ENCODE measurements at places on chromosomes 7 and 10. TPM values are rescaled to one million over a fixed set of nuclear protein-coding genes. Genes with fewer than 3 reads are reported as not detected.

DNA sequence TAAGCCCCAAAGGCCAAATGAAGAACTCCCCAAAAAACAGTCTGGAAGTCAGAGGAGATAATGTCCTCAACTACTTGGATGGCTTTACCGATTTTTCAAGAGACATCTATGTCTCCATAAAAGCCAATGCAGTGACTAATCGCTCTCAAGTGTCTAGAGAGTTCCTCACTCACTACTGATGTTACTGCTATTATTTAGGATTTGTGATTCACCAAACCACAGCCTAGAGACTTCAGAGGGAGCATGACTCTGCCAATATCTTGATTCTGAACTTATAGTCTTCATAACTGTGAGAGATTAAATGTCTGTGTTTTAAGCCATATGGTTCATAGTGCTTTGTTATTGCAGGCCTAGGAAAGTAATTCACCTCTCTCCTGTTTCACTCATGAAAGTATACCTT is 160.2 kb downstream of the IPMK start:
- no peak for DNase-seq
- no peak overlapping the region for H3K4me3 ChIP-seq
- H3K36me3 ChIP-seq = no peaks in the 10 kb centered on the region
- no peaks in the 10 kb centered on the region for H3K4me1 ChIP-seq
- H3K27ac ChIP-seq = no peak overlapping the region
- H3K27me3 ChIP-seq = no peaks in the 10 kb centered on the region

DNA sequence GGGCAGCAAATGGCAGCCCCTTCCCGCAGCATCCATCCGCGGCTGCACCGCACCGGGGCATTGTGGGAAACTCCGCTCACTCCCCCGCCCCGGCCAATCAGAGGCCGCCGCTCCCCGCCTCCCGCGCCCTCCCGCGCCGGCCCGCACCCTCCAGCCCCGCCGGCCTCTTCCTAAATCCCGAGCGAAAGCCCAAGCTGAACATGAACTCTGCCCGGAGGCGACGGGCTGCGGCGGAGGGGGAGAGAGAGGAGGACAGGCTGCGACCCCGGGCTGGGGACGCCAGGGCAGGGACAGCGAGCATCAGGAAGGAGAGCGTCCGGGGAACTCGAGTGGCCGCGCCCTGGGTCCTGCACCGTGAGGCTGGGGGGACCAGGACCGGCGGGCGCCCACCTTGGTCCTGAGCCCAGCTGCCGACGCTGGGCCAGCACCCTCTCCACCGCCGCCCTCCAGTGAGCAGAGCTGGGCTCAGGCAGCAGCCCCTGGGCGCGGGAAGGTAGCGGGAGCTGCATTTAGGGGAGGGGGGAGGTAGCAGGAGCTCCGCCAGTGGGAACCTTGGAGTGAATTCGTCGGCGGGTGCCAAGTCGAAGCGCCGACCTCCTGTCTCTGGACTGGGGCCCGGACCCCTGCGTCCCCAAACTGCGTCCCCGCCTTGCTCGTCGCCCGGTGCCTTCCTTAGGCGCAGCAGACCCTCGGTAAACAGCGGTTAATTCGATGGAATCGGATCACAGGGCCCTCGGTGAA is at the start of gene DGKI:
TSS of gene DGKI (minus strand) at position 148 of the 741 bp plus-strand sequence.
- peak within 1 kb of the TSS; percentile 15 for H3K4me3 ChIP-seq
- H3K27me3 ChIP-seq = peaks cover 64% of the 10 kb centered on the region
- no peaks in the 10 kb centered on the region for H3K4me1 ChIP-seq
- DNase-seq = peak; percentile 15
- H3K27ac ChIP-seq = no peak within 1 kb of the TSS

DNA sequence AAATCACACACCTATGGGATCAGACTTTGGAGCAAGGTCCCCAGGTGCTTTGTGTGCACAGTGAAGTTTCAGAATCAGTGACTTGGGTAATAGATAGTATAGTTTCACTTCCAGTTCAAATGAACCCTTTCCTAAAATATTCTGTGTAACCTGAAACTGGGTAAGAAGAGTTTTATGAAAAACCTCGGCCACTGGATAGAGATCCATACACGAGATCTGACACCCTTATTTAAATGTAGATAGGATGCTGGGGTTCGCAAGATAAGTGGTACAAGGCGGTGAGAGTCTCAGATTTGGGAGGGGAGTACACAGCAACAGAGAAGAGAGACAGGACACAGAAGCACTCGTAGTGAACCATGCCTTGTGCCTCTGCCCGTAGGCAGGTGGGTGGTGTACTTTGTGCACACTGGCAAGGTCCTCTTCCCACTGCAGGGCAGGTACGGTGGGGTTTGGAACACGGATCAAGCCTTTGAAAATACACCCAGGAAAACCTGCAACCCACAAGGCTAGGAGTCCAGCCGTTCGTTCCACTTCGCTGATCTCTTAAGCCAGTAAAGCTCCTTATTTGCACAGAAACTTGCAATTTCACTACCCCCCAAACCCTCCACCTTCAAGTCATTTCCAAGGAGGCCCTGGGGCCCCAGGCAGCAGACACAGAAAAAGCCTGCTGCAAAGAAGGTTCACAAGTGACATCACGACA is 162.8 kb downstream of the USP6NL start:
- peaks cover 3% of the 10 kb centered on the region for H3K27me3 ChIP-seq
- DNase-seq = no peak
- H3K4me3 ChIP-seq = no peak overlapping the region
- no peak overlapping the region for H3K27ac ChIP-seq

- no peaks in the 10 kb centered on the region for H3K27me3 ChIP-seq
- H3K4me1 ChIP-seq = no peaks in the 10 kb centered on the region
- DNase-seq = no peak
- no peak overlapping the region for H3K4me3 ChIP-seq
- H3K36me3 ChIP-seq = no peaks in the 10 kb centered on the region
- no peak overlapping the region for H3K27ac ChIP-seq
Measured at GRCh38 chr7:13476881-13477444, 512.5 kb downstream of the ETV1 start.

CHST15 gene
- 53.3 TPM for total RNA-seq

LAMTOR4 gene
- 103 TPM for total RNA-seq

- H3K36me3 ChIP-seq = no peaks in the 10 kb centered on the region
- H3K27ac ChIP-seq = no peak overlapping the region
- DNase-seq = peak; percentile 12
- H3K4me1 ChIP-seq = no peaks in the 10 kb centered on the region
Measured at GRCh38 chr10:1190791-1191490, 134.8 kb downstream of the WDR37 start.

GRCh38 chr7:38632411-38632810 is 1.2 kb upstream of the AMPH start:
- H3K4me3 ChIP-seq = no peak overlapping the region
- peaks cover 64% of the 10 kb centered on the region for H3K27me3 ChIP-seq
- H3K27ac ChIP-seq = no peak overlapping the region
- no peaks in the 10 kb centered on the region for H3K36me3 ChIP-seq

GRCh38 chr7:91082852-91083495 is 181.3 kb upstream of the FZD1 start:
- DNase-seq = no peak
- H3K36me3 ChIP-seq = no peaks in the 10 kb centered on the region
- no peaks in the 10 kb centered on the region for H3K27me3 ChIP-seq
- H3K4me3 ChIP-seq = no peak overlapping the region
- peak overlapping the region; percentile 49 for H3K27ac ChIP-seq

GRCh38 chr7:56222866-56223265 is 106.6 kb upstream of the NUPR2 start:
- no peaks in the 10 kb centered on the region for H3K36me3 ChIP-seq
- DNase-seq = no peak
- no peak overlapping the region for H3K4me3 ChIP-seq
- no peaks in the 10 kb centered on the region for H3K4me1 ChIP-seq

- H3K27ac ChIP-seq = peak overlapping the region; percentile 94
- H3K27me3 ChIP-seq = no peaks in the 10 kb centered on the region
- H3K36me3 ChIP-seq = peaks cover 6% of the 10 kb centered on the region
- H3K4me3 ChIP-seq = peak overlapping the region; percentile 75
- H3K4me1 ChIP-seq = peaks cover 21% of the 10 kb centered on the region
Measured at GRCh38 chr7:129612112-129613015, 844 bp downstream of the NRF1 start.

AGAP5 gene
- total RNA-seq = 8.4 TPM

DNA sequence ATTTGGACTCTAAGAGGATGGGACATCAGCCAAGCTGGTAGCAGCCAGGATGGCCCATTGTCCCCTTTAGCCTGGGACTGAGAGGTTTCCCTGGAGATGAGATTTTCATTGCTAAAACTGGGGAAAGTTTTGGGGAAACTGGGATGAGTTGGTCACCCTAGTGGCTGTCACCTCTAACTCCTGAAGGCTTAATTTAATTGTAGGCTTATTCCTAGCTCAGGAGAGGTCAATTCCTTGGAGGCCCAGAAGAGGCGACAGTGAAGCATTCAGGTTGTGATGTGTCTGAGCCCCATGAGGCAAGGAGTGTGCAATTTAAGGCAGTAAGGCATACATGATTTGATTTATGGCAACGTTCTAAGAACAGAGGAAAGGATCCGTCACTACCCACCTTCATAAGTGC is 24.9 kb upstream of the JAZF1 start:
- H3K36me3 ChIP-seq = no peaks in the 10 kb centered on the region
- no peaks in the 10 kb centered on the region for H3K4me1 ChIP-seq
- H3K27me3 ChIP-seq = no peaks in the 10 kb centered on the region
- no peak for DNase-seq
- H3K27ac ChIP-seq = no peak overlapping the region
- no peak overlapping the region for H3K4me3 ChIP-seq

DNA sequence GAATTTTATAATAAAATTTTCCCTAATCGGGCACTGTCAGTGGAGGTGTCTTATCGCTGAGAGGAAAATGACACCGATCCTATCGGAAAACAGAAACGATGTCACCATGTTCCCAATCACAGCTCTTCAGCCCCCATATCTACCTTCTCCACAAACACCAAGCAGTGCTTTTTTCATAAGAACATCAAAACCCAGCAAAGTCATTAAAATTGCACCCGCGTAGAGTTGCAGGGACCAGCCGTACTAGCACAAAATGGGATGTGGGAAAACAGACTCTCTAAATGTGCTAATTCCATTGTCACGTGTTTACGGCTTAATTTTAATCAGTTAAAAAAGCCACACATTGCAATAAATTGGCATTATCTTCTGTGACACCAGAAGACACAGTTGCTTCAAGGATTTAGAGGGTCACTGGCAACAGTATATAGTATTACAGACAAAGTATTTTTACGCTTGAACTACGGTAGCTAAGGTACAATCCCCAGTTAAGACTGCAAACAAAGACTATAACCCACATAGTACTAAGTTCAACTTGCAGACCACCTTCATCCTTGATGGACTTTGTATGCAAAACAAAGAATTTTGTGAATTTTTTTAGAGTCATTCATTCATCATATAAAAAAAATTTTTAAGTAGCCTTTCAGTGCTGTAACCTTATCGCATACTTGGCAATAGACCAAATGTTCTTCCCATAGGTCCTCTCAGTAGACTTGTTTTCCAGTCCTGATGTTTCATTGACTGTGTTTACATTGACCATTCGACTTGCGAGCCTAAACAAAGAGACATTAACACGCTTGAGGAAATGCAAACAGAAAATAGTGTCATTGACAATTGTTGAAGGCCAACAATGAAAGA is 116.0 kb downstream of the VTI1A start:
- H3K27ac ChIP-seq = no peak overlapping the region
- H3K36me3 ChIP-seq = no peaks in the 10 kb centered on the region
- H3K4me3 ChIP-seq = no peak overlapping the region
- DNase-seq = no peak
- H3K27me3 ChIP-seq = no peaks in the 10 kb centered on the region

DNA sequence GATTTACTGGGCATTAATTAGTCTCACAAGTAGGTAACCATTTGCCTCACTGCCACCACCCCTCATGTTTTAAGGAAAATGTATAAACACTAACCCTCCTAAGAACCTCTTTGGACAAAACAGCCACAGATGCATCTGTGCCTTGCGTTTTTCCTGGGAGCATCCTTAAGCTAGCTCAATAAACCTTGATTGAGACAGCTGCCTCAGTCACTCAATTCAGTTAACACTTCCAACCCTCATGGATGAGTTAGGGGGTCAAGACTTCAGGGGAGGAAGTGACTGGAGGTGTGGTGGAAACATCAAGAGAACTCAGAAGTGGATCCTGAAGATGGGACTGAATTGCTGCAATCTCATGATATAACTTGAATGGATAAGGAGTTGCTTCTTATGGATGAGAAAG is 31.5 kb downstream of the CUL2 start:
- no peak overlapping the region for H3K4me3 ChIP-seq
- H3K27me3 ChIP-seq = no peaks in the 10 kb centered on the region
- no peaks in the 10 kb centered on the region for H3K36me3 ChIP-seq

TLX1 gene
- not detected for total RNA-seq

- H3K27me3 ChIP-seq = no peaks in the 10 kb centered on the region
- H3K36me3 ChIP-seq = no peaks in the 10 kb centered on the region
- no peak for DNase-seq
- no peak overlapping the region for H3K4me3 ChIP-seq
Measured at GRCh38 chr10:112802411-112803022, 147.5 kb upstream of the TCF7L2 start.

DNA sequence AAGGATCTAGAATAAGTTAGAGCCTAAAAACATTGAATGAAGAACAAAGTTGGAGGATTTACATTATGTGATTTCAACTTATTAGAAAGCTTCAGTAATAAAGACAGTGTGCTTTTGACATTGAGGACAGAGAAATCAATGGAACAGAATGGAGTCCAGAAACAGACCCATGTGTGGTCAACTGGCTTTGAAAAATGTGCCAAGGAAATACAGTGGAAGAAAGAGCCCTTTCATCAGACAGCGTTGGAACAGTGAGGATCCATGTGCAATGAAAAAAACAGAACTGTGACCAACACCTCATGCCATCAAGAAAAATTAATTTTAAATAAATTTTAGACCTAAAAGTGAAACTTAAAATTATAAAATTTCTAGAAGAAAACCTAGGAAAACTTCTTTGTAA is 50.6 kb upstream of the LRRC18 start:
- H3K4me1 ChIP-seq = no peaks in the 10 kb centered on the region
- no peak overlapping the region for H3K4me3 ChIP-seq
- H3K27ac ChIP-seq = no peak overlapping the region
- no peak for DNase-seq
- H3K27me3 ChIP-seq = no peaks in the 10 kb centered on the region

GRCh38 chr7:44194069-44194468 is 4.8 kb upstream of the GCK start:
- H3K4me1 ChIP-seq = no peaks in the 10 kb centered on the region
- H3K4me3 ChIP-seq = no peak overlapping the region
- no peaks in the 10 kb centered on the region for H3K36me3 ChIP-seq
- no peaks in the 10 kb centered on the region for H3K27me3 ChIP-seq
- DNase-seq = no peak

DNA sequence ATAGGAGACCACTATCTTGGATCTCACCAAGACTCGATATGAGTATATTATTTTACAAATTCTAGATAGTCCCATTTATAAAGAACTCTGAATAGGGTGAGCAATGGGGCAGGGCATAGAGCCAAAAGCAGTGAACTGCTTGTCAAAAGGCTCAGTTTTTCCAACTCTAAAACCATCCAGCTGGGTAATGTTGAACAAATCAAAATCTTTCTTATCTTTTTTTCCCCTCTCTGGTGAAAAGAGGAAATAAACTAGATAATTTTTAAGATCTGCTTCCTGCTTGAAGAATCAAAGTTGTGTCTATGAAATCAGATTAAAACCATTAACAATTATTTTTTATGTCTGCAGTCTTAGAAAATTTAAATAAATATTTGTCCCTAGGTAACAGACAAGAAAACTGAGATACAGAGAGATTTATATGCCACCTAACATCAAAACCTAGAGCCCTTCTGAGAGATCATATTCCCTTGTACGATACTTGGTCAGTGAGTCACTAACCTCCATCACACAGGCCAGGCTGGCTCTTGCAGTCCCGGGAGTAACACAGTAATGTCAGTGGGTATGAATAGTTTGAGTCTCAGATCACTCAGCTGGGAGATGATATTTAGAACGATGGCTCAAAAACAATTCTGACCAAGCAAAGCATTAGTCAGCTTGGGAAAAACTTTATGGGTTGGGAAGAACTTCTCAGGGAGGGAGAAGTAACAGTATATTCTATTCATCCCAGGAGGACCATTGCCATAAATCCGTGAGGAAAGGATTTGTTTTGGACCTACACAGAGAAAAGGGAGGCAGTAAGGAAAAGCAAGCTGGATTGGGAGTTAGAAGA is 178.8 kb downstream of the REEP3 start:
- DNase-seq = no peak
- H3K36me3 ChIP-seq = no peaks in the 10 kb centered on the region
